ENCODE measurements at places on chromosomes 3 and 15.

DNA sequence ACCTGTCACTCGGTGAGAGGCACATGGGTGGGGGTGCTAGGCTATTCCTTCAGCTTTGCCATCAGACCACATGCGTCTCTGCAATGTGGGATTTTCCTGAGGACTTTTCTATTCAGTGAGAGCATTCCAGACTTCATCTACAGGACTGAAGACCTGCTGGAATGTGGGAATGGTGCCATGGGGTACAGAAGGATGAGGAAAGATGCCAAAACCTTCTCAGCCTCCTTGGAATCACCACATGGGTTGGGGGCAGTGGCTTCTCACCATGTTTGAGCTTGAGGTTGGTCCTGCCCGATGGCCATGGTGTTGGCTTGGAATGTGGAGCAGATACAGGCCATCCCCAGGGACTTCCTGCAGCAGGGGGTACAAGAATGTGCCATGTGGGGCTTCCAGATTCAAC is 80.9 kb upstream of the KLF13 start:
- no peak for DNase-seq

GRCh38 chr3:77052051-77052501 is 12.2 kb downstream of the ROBO2 start:
- DNase-seq = no peak

DNA sequence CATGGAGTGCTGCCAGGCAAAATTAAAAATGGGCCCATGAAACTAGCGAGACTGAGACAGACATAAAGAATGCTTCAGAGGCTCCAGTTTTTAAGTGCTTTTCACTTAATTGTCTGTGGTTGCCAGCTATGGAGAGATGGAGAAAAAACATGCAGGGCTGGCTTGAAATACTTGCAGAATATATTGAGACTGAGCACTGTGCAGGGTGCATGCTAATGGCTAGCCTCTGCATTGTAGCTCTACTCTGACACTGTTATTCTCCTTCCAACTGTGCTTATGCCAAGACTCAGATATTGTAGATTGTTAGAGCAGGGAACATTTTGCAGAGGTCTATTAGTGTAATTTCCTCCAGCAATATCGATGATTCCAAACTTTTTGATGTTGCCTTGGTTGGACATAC is 735.0 kb downstream of the PDCD6IP start:
- no peak for DNase-seq

- DNase-seq = no peak
Observed at GRCh38 chr3:34090876-34091275, 292.4 kb downstream of the PDCD6IP start.
